SK-N-SH (cell line): ENCODE measurements at places on chromosomes 1 and 21. TPM values are rescaled to one million over a fixed set of nuclear protein-coding genes. Genes with fewer than 3 reads are reported as not detected.

GRCh38 chr1:82153272-82153629 lies 352.5 kb downstream of the ADGRL2 start:
- no peak for DNase-seq

DNA sequence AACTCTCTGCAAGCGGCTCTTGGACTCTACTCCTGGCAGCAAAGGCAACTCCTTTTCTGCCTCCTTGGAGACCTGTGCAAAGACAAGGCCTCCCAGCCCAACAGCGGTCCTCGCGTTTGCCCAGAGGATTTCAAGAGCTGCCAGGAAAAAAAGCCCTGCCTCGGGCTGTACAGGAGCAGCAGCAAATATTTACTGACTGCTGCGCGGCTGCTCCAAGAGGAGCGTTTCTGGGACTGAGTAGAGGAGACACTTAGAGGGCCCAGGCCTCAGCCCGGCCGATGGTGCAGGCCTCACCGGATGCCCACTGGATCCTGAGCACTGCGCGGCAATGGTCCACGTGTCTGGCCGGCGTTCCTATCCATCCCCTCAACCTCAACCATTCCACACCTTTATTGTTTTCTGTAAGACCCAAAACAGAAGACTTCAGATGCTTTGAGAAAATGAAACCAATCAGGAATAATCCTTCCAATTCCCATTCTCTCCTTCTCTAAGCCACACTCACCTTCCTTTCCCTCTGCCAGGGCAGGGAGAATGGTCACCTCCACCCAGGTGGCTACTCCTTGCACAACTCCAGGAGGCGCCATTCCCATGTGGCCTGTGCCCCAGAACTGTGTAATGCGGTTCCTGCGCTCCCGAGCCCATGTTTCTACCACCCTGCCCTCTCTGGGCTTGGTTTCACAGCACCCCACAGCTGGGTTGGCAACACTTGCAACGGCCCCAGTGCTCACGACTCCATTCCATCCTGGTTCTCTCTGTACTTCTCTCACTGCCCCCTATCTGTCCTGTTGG lies 215.8 kb downstream of the TRABD2B start:
- DNase-seq, result no peak

EDARADD gene
- polyA plus RNA-seq, result not detected in 2 replicates

DNA sequence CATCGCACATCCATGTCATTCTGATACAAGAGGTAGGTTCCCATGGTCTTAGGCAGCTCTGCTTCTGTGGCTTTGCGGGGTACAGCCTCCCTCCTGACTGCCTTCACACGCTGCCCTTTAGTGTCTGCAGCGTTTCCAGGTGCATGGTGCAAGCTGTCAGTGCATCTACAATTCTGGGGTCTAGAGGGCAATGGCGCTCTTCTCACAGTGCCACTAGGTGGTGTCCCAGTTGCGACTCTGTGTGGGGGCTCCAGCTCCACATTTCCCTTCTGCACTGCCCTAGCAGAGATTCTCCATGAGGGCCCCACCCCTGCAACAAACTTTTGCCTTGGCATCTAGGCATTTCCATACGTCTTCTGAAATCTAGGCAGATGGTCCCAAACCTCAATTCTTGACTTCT lies 138.2 kb upstream of the BRINP3 start:
- no peak for DNase-seq

- no peak for DNase-seq
These were observed 947.5 kb downstream of the BRINP3 start for GRCh38 chr1:189530162-189530561.

SPTA1 gene
- not detected in 2 replicates for polyA plus RNA-seq

DNA sequence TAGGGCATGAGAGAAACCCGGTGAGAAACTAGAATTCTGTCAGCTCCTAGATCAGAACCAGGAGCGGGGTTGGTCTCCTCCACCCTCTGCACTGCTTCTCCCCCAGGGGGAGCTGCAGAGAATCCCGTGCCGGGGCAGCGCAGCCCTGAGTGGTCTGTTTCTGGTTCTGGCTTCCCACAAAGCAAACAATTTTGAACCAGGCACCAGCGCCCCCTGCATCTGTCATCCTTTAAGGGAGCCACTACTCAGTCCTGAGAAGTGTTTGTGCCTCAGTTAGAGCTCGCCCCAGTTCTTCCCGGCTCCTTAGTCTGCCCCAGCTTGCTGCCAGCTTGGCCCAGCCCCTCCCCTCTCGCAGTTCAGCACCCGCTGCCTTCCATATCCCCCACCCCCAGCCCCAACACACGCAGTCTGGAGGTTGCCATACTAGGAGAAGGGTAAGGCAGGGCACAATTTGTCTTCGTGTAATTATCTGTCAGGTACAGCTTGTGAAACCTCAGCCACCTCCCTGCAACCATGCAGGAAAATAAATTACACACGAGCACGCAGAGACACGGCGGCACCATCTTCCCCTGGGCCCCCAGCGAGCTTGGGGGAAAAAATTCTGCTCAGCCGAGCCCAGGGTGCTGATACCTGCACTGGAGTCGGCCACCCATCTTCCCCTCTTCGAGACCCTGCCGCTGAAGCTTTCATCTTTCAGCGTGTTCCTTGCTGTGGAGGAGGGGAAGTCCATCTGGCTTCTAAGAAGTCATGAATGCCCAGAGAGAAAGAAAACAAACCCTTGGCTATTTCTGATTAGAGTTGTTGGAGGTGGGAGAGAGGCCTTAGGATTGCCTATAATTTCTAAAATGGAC lies 62.6 kb upstream of the CD1D start:
- DNase-seq, result peak; percentile 47

DNA sequence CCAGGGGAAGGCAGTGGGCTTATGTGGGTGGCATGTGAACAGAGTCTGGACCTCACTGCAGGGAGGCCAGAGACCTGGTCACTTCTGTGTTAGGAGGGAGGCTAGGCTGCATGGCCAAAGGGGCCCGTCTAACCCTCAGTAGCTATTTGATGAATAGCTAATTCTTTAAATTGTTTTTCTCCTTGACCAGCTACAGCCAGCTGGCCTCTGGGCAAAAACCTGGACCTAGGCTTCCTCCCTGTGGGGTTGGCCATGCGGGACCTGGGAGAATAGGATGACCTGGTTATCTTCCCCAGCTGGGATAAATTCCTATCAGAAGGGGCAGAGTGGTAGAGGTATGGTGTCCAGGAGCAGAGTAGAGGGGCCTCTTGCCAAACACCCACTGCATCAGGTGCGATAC lies 79.4 kb downstream of the TNR start:
- no peak for DNase-seq

DNA sequence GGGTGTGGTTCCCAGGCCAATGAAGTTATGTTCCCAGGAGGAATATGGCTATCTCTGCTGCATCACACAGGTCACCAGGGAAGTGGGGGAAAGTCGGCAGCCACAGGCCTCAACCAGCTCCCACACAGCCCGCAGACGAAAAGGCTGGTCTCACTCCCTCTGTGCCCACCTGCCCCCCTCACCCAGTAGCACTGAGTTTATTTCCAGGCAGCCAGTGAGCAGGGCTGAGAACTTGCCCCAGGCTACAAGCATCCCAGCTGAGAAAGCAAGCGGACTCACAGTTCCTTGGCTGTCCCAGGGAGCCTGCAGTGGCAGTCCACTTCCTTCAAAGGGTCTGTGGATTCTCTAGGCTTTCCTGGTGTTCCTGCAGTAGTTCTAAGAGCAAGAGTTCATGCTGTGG lies 68.9 kb downstream of the SLC5A9 start:
- no peak for DNase-seq

DNA sequence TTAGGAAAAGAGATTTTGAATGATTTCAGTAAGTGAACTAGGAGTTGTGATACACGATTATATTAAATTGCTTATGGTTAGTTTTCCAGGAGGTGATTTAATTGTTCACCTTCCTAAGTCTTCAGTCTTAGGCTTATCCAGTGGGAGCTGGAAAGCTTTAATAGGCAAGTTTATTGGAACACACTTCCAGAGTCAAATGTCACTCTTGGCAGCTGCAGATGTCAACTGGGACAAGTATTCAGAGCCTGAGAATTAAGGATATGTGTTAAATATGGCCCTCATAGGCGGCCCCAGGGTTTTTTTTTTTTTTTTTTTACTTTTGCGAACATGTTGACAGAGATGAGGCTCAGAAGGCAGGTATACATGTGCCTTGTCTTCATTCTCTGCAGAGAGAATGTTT lies 29.2 kb downstream of the UCK2 start:
- DNase-seq, result no peak

GRCh38 chr1:25458541-25459298 lies 28.0 kb downstream of the MACO1 start:
- DNase-seq, result no peak

DNA sequence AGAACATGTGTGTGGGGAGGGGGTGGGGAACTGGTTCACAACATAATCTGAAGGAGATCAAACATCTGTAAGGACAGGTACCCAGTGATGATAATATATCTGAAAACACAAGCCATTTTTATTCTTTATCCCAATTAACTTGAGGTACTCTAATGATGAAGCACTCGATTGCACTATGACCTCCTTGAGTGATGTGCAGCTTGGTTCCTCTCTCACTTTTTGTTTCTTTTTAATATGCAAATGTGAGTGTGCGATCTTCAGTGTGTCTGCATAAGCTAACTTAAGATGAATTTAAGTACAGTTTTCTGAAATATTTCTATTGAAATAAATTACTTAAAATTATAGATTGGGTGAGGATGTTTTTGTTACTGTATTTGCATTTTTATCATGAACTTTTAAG lies 50.6 kb upstream of the ANGPTL1 start:
- DNase-seq, result no peak

DNA sequence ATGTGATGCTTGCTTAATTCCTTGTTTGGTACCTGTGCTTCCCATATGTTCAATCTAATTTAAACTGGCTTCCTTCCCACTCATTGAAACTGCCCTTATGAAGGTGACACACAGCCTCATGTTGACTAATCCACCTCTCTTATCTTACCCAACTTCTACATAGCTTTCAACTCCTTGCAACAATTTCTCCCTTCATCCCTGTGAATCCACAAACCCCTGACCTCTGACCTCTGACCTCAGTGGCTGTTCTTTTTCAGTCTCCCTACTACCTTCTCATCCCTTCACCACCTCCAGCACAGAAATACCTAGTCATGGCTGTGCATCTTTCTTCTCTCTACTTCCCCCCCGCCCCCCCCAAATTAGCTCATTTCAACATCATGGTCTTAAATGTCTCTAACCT lies 144.5 kb downstream of the TTLL7 start:
- no peak for DNase-seq

NMNAT2 gene
- 0.06 and 0.07 TPM in 2 replicates for polyA plus RNA-seq

MMP23B gene
- 0.96 and 1.2 TPM in 2 replicates for polyA plus RNA-seq

DNA sequence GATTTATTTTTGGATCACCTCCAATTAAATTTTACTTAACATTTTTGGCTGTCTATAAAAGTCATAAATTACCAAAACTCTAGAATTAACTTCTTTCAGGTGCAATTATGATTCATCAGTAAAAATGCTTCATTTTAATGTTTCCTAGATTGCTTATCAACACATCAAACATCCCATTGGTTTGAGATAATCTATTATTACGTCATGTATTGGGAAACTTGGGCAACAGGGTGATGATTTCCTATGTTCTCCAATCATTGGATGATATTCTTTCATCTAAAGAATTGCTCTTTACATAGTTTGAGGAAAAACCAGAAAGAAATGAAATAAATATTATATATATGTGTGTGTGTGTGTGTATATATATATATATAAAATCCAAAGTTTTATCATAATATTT lies 76.8 kb upstream of the KCNJ6 start:
- no peak for DNase-seq

- no peak for DNase-seq
These were observed 16.1 kb upstream of the PADI6 start for GRCh38 chr1:17355898-17356297.

C1orf210 gene
- polyA plus RNA-seq, result not detected in 2 replicates

FCGR3A gene
- not detected in 2 replicates for polyA plus RNA-seq

DNA sequence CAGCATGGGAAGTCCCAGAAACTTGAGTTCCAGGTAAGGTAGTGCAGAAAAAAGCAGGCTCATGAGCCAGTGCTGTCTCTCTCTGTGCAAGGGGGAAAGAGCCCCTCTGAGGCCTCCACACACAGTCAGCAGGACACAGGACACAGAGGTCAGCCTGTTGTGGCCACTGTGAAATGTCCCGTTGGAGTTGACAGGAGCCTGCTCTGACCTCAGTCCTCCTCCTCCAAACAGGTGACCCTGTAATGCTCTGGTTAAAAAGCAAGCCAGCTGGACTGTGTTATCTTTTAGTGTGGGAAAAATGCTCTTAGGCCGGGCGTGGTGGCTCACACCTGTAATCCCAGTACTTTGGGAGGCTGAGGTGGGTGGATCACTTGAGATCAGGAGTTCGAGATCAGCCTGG lies 24.2 kb upstream of the GPR157 start:
- no peak for DNase-seq

RNU1-1 gene
- not detected in 2 replicates for polyA plus RNA-seq

GRCh38 chr1:17544776-17545350 lies 5.4 kb downstream of the ARHGEF10L start:
- no peak for DNase-seq

APOBEC4 gene
- not detected in 2 replicates for polyA plus RNA-seq

- DNase-seq, result peak; percentile 87
These were observed at the start of gene CSF1 for GRCh38 chr1:109910123-109910962. TSS of gene CSF1 (plus strand) at chr1:109910849. CDS start at chr1:109911024, 175 bp downstream.

DNA sequence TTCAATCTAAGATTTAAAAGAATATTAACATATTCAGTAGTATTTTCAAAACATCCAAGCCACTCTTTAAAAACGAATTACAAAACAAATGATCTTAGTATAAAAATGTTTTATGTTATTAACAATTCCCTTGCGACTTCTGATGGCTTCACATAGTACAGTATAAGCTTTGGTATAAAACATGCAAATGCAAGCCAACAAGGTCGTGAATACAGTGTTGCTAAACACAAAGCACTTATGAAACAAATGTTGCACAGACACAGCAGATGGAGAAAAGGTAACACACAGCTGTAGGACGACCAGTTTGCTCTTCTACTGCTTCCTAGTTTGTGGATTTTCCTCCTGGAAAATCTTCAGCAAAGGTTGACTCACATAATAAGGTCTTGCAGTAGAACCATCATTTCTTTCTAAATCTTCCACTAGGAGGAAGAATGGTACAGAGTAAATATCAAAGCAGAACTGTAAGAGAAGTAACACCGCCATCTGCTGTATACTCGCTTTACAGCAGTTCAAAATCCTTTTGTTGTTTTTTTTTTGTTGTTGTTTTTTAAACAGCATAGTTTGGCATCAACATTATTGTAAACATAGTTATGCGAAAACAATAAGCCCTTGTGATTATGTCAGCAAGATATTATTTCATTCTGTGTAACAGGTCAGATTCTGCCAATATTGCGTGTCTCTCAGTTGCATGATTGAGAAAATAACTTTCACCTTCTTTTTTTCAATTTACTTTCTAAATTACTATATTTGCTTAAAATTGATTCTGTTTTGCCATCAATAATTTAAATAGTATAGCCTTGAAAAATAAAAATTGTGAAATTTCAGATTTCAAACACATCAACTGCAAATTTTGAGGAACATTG lies 69.5 kb downstream of the LHX8 start:
- peak; percentile 33 for DNase-seq

KRTAP22-2 gene
- polyA plus RNA-seq, result not detected in 2 replicates

F13B gene
- polyA plus RNA-seq, result not detected in 2 replicates

- peak; percentile 95 for DNase-seq
These were observed at the start of gene FAM131C for GRCh38 chr1:16073490-16074119. TSS of gene FAM131C (minus strand) at chr1:16073651. CDS start at chr1:16073442, 209 bp downstream.

FCMR gene
- polyA plus RNA-seq, result 0.05 and 0.15 TPM in 2 replicates

- no peak for DNase-seq
These were observed 1602.9 kb downstream of the KCNT2 start for GRCh38 chr1:195005338-195005737.

GRCh38 chr21:33278721-33279120 lies 12.6 kb downstream of the IL10RB start:
- no peak for DNase-seq
